ENCODE measurements at places on chromosomes 6 and 20. TPM values are rescaled to one million over a fixed set of nuclear protein-coding genes. Genes with fewer than 3 reads are reported as not detected.

DNA sequence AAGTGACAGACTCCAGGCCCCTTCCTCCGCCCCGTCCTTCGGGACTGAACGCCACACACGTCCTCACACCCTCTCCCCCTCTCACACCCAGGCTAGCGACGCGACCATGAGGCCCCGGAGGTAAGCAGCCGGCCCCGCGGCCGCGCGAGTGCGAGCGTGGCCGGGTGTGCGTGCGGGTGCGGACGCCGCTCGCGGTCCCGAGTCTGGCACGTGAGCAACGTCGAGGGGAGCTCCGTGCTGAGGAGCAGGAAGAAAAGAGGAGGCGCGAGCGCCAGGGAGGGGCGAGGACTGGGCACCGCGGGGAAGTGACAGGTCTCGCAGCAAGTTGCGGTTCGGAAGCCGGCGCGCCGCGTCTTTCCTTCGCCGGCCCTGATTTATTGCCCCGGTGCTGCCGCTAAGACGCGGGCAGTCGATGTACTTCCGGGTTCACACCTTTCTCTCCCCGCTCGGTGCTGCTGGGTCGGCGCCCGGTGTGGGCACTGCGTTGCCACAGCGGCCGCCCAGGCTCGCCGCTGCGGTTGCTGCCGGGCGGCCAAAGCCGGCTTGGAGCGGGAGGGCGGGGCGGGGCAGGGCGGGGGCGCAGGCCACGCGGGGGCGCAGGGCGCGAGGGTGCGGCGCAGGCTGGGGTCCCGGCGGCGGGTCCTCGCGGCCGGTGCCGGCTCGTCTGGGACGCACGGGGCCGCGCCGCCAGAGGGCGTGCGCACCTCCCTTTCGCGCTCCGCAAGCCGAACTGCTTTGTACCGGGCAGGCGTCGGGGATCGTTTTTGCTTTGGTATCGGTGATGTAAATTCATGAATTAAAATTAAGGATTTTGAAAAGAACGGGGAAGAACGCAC lies 15.8 kb upstream of the LIN28B start:
- peak; percentile 79 for DNase-seq

- no peak for DNase-seq
These were observed 129.3 kb upstream of the PDE7B start for GRCh38 chr6:135722190-135722589.

DNA sequence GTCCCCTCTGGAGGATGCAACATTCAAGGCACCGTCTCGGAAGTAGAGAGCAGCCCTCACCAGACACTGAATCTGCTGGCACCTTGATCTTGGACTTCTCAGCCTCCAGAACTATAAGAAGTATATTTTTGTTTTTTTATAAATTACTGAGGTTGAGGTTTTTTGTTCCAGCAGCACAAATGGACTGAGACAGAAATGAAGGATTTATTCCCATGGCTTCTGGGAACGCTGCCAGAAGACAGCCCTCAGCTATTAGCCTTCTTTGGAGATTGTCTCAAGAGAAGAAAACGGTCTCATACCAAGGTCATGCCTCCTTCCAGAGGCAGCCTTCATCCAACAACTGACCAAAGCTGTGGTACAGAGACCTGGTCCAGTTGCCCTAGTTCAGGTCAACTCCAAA lies 85.4 kb downstream of the CHMP4B start:
- no peak for DNase-seq

DNA sequence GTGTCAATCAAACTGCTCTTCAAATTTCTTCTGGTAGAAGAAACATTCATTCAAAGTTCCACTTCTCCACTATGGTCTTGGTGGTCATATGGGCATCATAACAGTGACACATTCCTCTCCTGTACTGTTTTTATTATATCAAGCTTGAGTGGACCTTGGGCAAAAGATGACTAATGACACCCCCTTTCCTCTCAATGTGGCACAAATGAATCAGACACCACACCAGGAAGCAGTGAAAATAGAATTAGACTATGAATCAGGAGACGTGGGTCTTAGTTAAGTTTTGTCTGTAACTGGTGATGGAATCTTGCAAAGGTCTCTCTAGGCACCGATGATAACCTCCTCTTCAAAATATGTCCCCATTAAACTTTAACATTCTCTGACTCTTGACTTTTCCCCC lies 9.0 kb upstream of the NRSN1 start:
- DNase-seq = no peak

PARD6B gene
- 32.9 TPM for total RNA-seq

HLA-DPB1 gene
- 17.9 TPM for total RNA-seq

PKIB gene
- 44.8 TPM for total RNA-seq

PXMP4 gene
- 6.1 TPM for total RNA-seq

SLC17A4 gene
- total RNA-seq = 3.6 TPM
